Left lung (tissue), 14 donors: ENCODE measurements at places on chromosomes 2 and 18.
A peak's percentile ranks its signal among the peaks of the same experiment; 100 is the strongest.

DNA sequence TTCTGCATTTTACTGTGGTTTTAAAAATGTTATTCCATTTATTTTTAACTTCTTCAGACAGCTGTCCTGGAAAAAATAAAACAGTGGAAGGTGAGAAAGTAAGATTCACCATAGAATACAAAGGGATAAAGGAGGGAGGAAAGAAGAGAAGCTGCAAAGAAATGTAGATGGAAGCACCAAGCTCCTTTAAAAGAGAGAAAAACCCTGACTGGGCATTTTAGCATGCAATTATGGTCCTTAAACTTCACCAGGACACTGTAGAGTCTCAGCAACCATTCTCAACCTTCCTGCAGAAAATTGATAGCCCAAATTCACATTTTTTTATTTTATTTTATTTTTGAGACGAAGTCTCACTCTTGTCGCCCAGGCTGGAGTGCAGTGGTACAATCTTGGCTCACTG lies 11.6 kb upstream of the ANKRD44 start:
- no peak for DNase-seq

DNA sequence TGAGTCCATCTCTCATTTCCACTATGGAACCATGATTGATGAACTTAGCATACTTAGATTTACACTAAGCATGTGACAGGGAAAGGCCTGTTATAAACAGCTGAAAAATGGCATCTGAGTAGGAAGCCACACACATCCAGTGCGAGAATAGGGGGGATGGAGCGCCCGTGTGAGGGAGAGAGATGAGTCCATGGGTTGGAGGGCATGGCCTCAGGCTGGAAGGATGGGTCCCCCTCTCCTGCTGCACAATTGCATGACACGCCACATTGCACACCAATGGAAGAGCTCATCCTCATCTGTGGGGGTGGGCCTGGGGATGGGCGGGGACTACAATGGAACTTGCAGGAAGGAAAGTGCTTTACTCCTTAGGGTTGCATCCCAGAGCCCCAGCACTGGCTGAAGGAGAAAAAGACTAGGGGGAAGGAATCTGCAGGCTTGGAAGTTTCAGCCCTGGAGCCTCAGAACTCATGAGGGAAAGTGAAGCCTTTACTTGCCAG lies 46.4 kb upstream of the CXCR4 start:
- DNase-seq, result no peak

GRCh38 chr2:121815216-121815615 lies 59.8 kb downstream of the TSN start:
- DNase-seq, result no peak

GRCh38 chr2:152483276-152484063 lies 148.5 kb downstream of the FMNL2 start:
- no peak for DNase-seq

DNA sequence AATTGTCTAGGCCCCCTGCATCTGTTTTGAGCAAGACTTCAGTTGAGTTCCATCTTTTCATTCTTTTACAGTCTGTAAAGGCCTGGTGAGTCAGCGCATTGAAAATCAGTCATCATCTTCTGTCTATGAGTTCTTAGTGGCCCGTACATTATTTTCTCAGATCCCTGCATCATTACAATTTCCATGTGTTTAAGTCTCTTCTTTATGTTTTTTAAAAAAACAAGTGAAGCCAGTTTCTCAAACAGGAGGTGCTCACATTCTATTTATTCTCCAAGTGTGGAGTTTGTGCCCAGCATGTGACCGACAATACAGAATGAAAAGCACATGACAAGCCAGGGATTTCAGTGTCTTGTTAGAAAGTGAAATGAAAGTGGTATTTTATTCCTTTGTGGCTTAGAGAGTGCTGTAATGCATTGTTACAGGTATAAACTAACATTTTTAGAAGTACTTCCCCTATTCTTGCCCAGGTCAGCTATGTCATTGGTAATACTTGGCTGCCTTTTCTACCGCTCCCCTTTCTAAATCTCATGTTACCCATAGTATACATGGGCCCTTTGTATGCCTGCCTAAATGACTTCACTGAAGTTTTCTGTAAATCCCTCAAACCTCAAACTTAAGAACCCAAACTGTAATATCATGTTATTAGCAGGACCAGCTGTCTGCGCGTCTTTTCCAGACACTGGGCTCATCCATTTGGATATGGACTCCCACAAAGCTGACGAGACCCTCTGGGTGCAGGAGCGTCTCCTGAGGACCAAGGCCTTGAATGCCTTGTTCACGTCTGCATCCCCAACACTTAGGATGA lies 67.6 kb downstream of the FEZ2 start:
- no peak for DNase-seq

- no peak for DNase-seq
These were observed 147.0 kb downstream of the PPP1R1C start for GRCh38 chr2:182132605-182133004.

GRCh38 chr2:72143441-72144273 lies 4.0 kb downstream of the CYP26B1 start:
- DNase-seq, result peak; percentile 32

DNA sequence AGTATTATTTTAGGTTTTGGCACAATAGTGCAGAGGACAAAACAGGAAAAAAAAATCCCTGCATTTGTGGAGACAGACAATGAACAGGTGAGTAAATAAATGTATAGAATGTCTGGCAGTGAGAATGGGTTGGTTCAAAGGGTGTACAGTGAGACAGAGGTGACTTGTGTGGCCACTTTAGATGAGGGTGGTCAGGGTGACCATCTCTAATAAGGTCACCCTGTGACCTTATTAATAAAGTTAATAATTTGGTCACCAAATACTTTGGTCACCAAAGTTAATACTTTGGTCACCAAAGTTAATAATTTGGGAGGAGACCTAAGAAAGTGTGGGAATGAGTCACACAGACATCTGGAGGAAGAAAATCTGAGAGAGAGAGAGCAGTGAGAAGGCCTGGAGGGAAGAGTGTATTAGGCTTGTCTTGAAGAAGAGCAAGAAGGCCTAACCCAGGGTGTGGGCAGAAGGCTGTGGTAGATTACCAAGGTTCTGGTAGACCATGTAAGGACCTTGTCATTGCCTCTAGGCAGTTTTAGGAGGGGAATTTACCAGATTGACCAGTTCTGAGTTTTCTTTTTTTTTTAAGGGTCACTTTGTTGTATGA lies 1368.4 kb upstream of the CELF4 start:
- DNase-seq, result no peak

GRCh38 chr2:200226451-200227426 lies 79.8 kb upstream of the SPATS2L start:
- no peak for DNase-seq

DNA sequence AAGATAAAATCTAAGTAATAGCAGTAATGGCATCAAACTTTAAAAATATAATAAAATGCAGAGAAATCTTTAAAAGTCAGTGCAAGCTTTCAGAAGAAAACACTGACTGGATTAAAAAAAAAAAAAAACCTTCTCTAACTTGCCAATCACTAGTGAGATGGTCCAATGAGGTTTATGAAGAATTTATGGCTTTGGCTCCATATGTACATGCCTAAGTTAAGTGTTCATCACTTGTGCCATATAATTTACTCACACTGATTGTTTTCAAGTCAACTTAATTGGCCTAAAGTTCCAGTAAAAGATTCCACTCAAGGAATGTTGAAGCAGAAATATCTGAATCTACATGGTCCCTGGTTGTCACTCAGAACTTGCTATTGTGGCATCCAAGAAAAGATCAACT lies 40.7 kb upstream of the RAB27B start:
- DNase-seq, result no peak

- no peak for DNase-seq
These were observed 284.0 kb upstream of the HS6ST1 start for GRCh38 chr2:128602699-128603101.

- DNase-seq, result no peak
These were observed 107.3 kb downstream of the TANC1 start for GRCh38 chr2:159075727-159076126.

DNA sequence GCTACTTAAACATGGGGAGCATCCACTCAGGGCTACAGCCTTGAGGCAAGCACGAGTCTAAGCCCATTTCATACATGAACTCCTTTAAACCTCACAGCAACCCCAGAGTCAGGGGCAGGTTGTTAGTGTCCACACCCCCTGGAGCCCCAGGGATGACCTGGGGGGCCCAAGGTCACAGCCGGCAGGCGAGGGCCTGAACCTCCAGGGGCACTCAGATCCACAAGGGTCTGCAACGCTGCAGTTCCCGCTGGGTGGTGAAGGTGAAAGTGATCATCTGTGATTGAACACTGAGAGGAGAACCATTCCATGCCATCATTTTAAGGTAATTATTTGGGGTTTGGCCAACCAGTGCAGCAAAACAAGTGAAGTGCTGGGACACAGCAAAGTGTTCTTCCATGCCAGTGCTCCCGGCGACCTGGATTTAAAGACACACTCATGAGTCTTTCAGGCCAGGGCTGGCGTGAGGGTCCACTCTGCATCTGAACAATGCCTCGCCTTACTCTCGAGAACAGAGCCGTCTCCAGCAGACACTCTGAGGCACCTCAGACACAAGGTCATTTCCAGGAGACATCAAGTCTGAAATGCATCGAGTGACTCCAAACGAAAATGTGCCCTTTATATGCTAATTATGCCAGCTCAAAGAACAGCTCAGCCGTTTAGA lies 61.6 kb upstream of the SNTG2 start:
- DNase-seq, result no peak

GRCh38 chr18:36303211-36303844 lies 5.8 kb downstream of the FHOD3 start:
- no peak for DNase-seq

- no peak for DNase-seq
These were observed 49.4 kb upstream of the STON1 start for GRCh38 chr2:48480526-48480925.

- DNase-seq, result no peak
These were observed 23.1 kb downstream of the DYSF start for GRCh38 chr2:71476495-71476894.

DNA sequence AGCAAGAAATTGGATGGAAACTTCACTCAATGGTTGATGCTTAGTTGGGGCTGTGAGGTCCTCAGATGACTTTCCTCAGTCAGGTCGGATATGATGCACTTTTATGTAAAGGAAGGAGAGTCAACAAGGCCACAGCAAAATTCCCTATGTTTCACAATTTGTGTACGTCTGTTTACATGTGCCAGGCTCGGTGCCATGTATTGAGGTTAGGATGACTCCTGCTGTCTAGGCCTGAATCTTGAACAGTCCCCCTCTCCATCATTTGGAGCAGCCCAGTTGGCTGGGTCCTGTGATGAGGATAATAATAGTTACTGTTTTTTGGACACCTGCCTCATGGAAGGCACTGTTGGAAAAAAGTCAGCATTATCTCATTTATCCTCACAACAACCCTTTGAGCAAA lies 43.1 kb downstream of the VSNL1 start:
- DNase-seq, result no peak

- DNase-seq, result no peak
These were observed 70.3 kb upstream of the DOCK10 start for GRCh38 chr2:225112362-225113126.

DNA sequence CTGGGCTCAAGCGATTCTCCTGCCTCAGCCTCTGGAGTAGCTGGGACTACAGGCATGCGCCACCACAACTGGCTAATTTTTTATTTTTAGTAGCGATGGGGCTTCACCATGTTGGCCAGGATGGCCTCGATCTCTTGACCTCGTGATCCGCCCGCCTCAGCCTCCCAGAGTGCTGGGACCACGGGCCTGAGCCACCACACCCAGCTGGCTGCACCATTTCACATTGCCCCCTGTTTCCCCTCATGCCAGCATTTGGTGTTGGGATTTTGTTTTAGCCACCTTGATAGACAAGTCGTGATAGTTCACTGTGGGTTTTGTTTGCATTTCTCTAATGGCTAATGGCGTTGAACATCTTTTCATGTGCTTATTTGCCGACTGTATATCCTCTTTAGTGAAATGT lies 5.8 kb upstream of the COLEC11 start:
- DNase-seq, result no peak

- DNase-seq, result peak; percentile 19
These were observed 941 bp downstream of the ZAP70 start for GRCh38 chr2:97714084-97714949.

GRCh38 chr2:11435036-11435435 lies 30.9 kb downstream of the E2F6 start:
- DNase-seq, result no peak

DNA sequence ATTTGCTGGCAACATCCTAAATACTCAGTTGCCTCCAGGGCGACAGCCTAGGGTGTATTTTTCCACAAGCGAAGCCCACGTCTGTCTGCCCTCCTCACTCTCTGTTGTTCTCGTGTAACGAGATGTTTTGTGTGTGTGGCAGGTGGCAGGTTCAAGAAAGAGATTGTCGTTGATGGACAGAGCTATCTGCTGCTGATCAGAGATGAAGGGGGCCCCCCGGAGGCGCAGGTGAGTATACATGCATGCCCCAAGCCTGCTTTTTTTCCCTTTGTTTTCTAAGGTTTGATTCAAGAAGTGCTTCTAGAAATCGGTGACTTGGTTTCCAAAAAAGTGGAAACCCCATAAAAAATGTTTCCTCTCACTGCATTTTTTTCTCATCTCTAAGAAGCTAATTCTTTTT lies 247.0 kb downstream of the AGAP1 start:
- no peak for DNase-seq

DNA sequence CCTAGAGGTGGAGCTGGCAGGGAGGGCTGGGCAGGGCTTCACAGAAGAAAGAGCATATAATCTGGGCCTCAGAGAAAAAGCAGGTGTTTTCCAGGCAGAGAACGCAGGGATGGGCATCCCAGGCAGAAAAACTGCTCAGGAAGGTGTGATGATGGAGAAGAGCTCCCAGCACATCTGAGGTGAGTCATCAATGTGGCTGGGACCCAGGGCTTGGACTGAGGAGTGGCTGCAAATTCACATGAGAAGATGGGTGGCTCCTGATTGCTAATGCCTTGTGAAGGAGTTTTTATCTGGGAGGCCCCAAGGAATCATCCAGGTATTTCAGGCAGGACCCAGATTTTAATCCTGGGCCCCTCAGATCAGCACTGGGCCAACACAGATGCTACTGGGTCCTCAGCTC lies 10.2 kb downstream of the IL1F10 start:
- DNase-seq, result no peak

DNA sequence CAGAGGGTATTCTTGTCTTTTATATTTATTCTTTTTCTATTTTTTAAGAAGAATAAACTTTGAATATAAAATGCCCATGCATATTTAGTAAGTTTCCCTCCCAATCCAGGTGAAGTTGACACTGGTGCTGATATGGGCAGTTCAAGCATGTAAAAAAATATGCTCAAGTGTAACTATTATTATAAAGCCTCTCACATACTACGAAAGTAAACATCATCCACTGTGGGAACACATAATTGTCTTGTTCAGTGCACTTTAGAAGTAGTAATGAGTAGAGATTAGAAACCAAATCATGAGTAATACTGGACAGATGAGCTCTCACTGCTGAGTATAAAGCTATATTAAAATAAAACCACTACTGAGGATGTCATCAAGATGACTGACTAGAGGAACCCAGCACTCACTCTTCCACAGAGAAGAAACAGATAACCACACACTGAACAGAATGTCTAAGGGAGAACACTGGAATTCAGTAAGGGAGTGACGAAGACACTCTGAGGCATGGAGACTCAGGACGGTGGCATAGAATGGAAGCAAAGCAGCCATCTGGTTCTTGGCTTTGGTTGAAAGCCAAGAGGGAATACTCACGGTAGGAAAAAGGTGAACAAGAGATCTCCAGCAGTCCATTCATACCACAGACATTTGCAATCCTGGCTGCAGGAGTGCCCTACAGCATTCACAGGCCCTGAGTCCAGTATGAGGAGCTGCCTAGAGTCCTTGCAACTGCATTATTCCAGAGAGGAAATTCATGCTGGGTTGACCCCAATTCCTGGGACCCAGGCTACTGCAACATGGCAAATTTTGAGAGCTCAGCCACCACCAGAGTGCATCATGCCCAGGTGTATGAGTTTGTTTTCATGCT lies 9.5 kb upstream of the FAM110C start:
- no peak for DNase-seq
